ENCODE measurements at places on chromosomes 12 and 14. TPM values are rescaled to one million over a fixed set of nuclear protein-coding genes. Genes with fewer than 3 reads are reported as not detected.

SSTR1 gene
- total RNA-seq = 0.33 TPM

PYM1 gene
- 25.9 TPM for total RNA-seq

LRFN5 gene
- 5.2 TPM for total RNA-seq

GRCh38 chr14:50677527-50678063 lies 9.5 kb upstream of the SAV1 start:
- H3K27me3 ChIP-seq = no peaks in the 10 kb centered on the region
- H3K27ac ChIP-seq = peak overlapping the region; percentile 78
- no peaks in the 10 kb centered on the region for H3K36me3 ChIP-seq
- H3K4me3 ChIP-seq = peak overlapping the region; percentile 8

GRCh38 chr14:75369506-75369905 lies 58.3 kb upstream of the JDP2 start:
- H3K4me3 ChIP-seq = no peak overlapping the region
- no peaks in the 10 kb centered on the region for H3K36me3 ChIP-seq
- no peak overlapping the region for H3K27ac ChIP-seq
- H3K4me1 ChIP-seq = peaks cover 4% of the 10 kb centered on the region

DNA sequence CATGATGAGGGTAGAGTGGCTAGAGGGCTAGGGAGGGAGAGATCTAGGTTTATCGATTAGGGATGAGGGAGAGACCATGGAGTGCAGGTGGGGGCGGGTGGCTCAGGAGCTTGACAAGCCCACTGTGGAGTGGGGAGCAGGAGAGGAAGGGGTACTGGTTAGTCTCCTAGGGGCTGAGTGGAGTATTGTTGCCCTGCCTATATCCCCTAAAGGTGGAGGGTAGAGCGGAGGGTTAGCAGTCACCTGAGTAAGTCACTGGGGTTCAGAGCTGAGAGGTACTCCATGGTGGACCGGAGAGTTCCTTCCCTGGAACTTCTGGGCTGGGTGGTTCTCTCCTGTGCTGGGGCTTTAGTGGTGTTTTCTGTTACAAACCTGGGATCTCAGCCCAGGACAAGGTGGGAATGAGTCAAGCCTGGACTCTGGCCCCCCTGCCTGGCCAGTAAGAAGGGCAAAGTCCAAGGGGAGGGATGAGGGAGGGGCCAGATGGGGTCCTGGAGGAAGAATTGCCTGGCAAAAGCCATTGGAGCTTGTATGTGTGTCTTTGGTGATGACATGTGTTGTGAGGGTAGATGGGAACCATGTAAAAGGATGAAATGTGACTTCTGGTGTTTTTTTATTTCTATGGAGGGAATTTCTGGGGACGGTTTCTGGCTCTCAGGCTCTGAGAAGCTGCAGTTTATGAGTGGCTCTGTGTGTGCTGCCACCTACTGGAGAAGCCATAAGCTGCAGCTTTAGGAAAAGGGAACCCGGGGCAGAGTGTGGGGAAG lies at the start of gene CIDEB:
Gene CIDEB (minus strand): TSS at position 403 of the 767 bp plus-strand sequence. CDS start 119 bp downstream, at position 284.
- DNase-seq = no peak
- no peak within 1 kb of the TSS for H3K4me3 ChIP-seq
- peaks cover 15% of the 10 kb centered on the region for H3K36me3 ChIP-seq
- H3K27me3 ChIP-seq = no peaks in the 10 kb centered on the region

GRCh38 chr14:62420847-62421246 lies 624.4 kb downstream of the KCNH5 start:
- H3K4me3 ChIP-seq = no peak overlapping the region
- H3K36me3 ChIP-seq = no peaks in the 10 kb centered on the region
- H3K27me3 ChIP-seq = no peaks in the 10 kb centered on the region
- H3K27ac ChIP-seq = no peak overlapping the region

DNA sequence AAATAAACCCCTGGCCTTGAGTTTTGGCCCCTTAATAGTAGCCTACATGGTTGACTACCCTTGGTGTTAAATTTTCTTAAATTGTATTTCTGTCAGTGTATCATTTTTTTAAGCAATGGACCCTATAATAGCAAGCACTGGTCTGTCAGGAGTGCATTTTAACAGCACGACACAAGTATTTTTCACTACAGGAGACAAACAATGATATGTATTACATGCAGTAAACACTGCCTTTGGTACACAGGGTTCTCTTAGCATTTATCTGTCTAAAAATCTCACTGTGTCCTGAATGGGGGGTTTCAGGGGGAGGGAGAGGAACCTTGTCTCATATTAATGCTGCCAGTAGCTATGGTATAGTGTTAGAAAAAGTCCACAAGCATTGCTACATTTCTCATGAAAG lies 18.4 kb downstream of the LMO3 start:
- H3K4me3 ChIP-seq = no peak overlapping the region
- no peaks in the 10 kb centered on the region for H3K27me3 ChIP-seq
- no peaks in the 10 kb centered on the region for H3K4me1 ChIP-seq
- no peak for DNase-seq
- no peak overlapping the region for H3K27ac ChIP-seq

GRCh38 chr14:63909984-63910383 lies 57.2 kb downstream of the SYNE2 start:
- DNase-seq = no peak
- no peak overlapping the region for H3K27ac ChIP-seq
- H3K4me3 ChIP-seq = no peak overlapping the region
- no peaks in the 10 kb centered on the region for H3K27me3 ChIP-seq

- no peaks in the 10 kb centered on the region for H3K36me3 ChIP-seq
- no peaks in the 10 kb centered on the region for H3K4me1 ChIP-seq
- no peak overlapping the region for H3K4me3 ChIP-seq
- H3K27ac ChIP-seq = no peak overlapping the region
- no peak for DNase-seq
Observed at GRCh38 chr12:32504591-32504990, 105.2 kb downstream of the FGD4 start.

Data from breast epithelium (tissue), 4 donors.